GM12892 (cell line): ENCODE measurements at places on chromosomes 7 and 10.

DNA sequence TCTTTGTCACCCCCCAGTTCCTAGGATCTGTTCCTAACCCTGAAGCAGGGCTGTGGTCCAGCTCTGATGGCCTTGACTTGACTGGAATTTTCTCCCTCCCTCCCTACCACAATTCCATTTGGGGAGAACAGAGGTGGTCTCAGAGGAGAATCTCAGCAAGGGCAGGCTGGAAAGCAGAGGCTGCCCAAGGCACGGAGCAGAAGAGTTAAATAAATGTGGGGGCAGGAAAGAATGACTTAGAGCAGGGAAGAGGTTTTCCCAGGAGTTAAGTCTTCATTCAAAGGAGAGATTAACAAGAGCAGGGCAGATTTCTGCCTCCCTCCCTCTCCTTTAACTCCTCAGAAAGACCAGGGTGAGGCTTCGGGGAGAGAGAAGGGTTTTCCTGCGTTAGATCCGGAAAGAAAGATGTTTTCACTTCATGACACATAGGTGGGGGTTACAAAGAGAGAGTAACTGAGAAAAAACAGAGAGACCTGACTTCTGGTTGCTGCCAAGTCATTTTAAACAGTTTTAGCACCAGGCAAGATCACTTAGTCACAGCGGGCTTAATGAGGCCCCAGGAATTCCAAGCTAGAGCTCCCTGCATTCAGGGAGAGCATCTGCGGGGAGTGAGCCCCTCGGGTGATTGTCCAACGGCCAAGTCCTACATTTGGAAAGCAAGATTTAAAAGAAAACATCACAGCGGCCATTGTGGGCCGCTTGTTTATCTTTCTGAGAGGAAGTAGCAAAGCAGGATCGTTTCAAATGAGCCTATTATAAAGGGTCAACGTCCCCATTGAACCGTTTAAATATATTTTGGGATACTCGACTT, 78.7 kb downstream of the ARHGAP22 start:
- DNase-seq, result no peak

DNA sequence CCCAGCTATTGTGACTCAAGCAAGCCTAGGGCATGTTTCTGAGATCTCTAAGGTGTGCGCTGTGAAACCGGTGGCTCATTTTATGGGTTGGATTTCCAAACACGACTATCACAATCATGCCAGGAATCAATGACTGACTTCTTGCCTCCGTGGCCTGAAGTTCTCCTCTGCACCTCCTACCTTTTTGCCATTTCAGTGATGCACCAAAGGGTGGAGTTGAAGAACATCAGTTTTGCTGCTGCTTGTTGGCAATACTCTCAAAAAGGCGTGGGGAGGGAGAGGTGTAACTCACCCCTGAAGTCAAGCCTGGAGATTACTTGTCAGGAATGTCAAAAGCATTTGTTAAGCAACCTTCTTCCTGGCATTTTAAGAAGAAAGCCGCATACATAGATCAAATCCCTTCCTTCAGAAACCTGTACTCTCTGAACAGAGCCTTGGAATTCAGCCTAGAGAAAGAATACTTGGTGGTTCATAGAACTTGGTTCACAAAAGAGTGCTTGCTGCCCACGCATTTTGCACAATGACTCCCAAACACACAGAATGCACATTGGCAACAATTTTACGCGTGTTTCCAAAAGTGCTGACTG, 41.0 kb downstream of the KIAA1217 start:
- no peak for DNase-seq

DNA sequence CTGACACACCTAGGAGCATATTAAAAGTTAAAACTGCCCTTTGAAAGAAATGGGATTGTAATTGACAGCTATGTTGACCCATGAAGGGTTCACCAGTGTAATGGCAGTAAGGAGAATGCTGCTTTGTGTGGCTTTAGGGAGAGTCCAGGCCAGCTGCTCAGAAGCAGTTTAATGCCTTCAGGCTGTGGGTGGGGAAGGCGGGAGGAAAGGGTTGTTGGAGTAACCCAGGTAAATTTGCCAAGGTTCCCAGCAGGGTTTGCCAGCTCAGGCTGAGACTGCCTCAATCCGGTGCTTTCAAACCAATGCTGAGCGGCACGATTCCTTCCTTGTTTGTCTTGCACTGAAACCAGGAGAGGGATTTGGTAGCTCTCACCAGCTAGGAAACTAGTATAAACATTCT, 637.2 kb downstream of the INHBA start:
- no peak for DNase-seq

DNA sequence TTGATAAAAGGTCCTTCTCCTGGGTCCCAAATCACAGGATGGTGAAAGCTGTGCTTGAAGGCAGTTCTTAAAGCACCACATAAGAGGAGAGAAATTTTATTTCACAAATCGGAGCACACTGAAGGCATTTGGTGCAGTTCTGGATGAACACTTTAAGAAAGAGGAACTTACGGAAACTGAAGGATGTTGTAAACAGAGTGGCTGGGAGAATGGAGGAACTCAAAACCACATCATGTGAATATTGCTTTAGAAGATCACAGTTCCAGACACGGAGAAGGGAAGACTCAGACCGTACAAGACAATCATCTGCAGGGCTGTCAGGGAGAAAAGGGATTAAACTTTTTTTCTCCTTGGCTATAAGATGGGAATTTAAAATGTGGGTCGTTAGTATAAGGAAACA, 9.0 kb upstream of the GPR141 start:
- no peak for DNase-seq

DNA sequence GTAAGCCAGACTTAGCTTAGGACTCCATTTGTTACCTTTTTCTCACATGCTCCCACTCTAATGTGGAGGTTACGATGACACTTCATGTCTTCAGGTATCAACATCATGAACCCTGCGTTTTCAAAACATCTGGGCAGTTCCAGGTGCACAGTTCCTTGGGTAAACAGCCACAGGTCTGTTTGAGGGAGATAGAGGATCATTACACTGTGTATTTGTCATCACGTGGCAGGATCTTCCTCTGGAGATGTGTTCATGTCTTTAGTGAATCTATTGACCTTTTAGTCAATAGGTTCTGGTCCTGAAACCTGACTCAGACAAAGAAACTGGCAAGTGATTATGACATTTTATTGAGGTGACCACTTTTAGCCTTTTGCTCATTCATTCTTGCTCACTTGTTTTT, 145.5 kb downstream of the ANKRD7 start:
- no peak for DNase-seq

DNA sequence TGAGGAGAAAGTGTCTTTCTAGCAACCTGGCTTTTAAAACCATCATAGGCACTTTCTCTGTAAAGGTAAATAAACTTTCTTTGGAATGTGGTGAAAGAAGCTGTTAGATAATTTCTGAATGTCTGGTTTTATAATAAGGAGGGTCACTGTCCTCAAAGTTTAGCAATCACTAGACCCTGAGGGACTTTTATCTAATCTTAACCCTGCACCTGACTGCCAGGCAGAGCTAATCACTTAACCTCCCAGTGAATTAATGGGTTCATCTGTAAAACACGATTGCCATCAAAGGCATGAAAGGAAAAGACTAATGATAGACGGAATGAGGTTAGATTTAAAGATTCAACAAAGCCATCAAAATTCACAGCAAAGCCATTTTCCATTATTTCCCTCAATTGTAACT, 553.8 kb downstream of the GRM8 start:
- no peak for DNase-seq

GRCh38 chr10:110273474-110273873, 31.2 kb downstream of the SMNDC1 start:
- DNase-seq, result no peak

GRCh38 chr7:40859965-40860543, 725.2 kb downstream of the SUGCT start:
- no peak for DNase-seq

GRCh38 chr10:92130622-92131274, 160.1 kb downstream of the CPEB3 start:
- DNase-seq, result no peak

DNA sequence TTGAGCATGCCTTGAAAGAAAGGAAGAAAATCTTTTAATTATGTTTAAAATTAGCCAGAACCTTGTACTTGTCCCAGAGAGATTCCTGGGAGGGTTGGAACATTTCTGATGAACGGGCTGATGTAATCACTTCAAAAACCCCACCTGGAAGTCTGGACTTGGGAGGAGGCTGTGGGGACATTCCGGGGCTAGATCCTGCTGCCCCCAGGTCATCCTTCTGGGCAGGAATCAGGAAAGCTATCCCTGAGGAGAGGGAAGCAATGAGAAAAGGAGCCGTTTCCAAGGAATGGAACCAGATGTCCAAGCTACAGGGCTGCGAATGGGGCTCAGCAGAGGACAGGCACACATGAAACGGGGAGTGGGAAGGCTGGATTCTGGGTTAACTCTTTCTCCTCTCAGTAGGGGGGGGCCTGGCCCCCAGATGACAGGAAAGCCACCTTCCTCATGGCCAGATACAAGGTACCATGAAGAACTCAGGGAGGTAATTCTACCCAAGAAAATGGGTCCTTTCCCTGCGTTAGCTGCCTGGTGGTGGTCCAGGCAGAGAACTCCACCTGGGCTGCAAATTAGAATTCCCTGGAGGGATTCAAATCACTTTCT, 280.1 kb downstream of the TCF7L2 start:
- DNase-seq, result no peak

GRCh38 chr7:33221390-33221789, 92.0 kb downstream of the BBS9 start:
- DNase-seq, result no peak

DNA sequence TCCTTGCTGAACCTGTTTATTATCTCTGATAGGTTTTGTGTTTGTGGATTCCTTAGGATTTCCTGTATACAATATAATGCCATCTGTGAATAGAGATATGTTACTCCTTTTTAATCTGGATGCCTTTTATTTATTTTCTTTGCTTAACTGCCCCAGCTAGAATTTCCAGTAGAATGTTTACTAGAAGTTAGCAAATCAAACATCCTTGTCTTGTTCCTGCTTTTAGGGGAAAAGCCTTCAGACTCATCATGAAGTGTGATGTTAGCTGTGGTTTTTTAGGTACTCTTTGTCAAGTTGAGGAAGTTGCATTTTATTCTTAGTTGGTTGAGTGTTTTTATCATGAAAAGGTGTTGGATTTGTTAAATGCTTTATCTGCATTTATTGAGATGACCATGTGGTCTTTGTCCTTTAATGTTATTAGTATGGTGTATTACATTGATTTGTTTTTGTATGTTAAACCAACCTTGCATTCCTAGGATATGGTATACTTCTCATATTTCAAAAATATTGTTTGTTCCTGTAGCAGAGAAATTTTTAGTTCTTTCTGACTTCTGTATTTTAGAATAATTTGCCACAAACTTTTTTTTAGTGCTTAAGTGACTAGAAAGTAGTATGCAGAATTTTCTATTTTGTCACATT, 24.3 kb downstream of the PPP2R2D start:
- DNase-seq, result no peak

GRCh38 chr7:47602272-47603004, 20.5 kb upstream of the TNS3 start:
- no peak for DNase-seq
